ENCODE measurements at places on chromosomes 11 and 22. TPM values are rescaled to one million over a fixed set of nuclear protein-coding genes. Genes with fewer than 3 reads are reported as not detected.
A peak's percentile ranks its signal among the peaks of the same experiment; 100 is the strongest.

Gene OR8D4
- not detected for total RNA-seq

Gene FGF19
- not detected for total RNA-seq

Gene ZW10
- 19.6 TPM for total RNA-seq

Gene BARX2
- total RNA-seq, result not detected

Gene TRIM48
- total RNA-seq, result not detected

Gene THY1
- total RNA-seq, result not detected

GRCh38 chr11:125423247-125423849, 72.7 kb downstream of the FEZ1 start:
- DNase-seq, result no peak
- no peak overlapping the region for H3K4me3 ChIP-seq
- peaks cover 11% of the 10 kb centered on the region for H3K27me3 ChIP-seq
- no peak overlapping the region for H3K27ac ChIP-seq

GRCh38 chr11:134021326-134021725, 47.5 kb upstream of the JAM3 start:
- no peak overlapping the region for H3K4me3 ChIP-seq
- no peak for DNase-seq
- H3K36me3 ChIP-seq, result no peaks in the 10 kb centered on the region

DNA sequence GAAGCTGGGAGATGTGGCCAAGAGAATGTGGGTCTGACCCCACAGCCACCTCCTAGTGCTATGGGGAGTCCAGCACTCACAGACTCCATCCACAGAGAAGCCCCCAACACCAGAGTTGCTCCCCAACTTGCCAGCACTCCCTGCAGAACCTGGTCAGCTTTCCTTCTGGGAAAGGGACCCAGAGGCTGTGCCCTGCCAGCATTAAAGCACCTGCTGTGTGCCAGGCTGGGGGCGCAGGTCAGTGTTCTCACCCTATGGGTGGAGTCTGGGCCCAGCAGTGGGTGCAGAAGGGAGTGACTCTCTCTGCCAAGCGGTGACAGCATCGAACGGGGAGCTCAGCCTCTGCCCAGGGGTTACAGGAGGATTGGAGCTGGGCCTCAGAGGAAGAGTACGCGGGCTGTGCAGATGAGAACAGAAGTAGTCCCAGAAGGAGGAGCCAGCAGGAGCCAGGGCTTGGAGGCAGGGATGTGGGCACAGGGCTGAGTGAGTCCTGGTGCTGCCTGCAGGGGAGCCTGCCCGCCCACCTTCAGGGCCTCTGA, 114.4 kb downstream of the MPPED1 start:
- H3K27me3 ChIP-seq, result peaks cover 11% of the 10 kb centered on the region
- H3K4me1 ChIP-seq, result no peaks in the 10 kb centered on the region
- H3K36me3 ChIP-seq, result no peaks in the 10 kb centered on the region
- DNase-seq, result peak; percentile 28
- no peak overlapping the region for H3K27ac ChIP-seq
- H3K4me3 ChIP-seq, result no peak overlapping the region

GRCh38 chr11:3982431-3982830, 112.2 kb upstream of the RRM1 start:
- H3K27me3 ChIP-seq, result no peaks in the 10 kb centered on the region
- H3K27ac ChIP-seq, result no peak overlapping the region
- peaks cover 63% of the 10 kb centered on the region for H3K4me1 ChIP-seq
- H3K4me3 ChIP-seq, result no peak overlapping the region

- H3K4me1 ChIP-seq, result peaks cover 32% of the 10 kb centered on the region
- peak overlapping the region; percentile 77 for H3K27ac ChIP-seq
- DNase-seq, result no peak
Observed at GRCh38 chr11:71447791-71448256, 369 bp downstream of the DHCR7 start.

- peaks cover 27% of the 10 kb centered on the region for H3K4me1 ChIP-seq
- H3K27me3 ChIP-seq, result no peaks in the 10 kb centered on the region
- H3K4me3 ChIP-seq, result peak overlapping the region; percentile 20
Observed at GRCh38 chr11:36312611-36313472, 16.8 kb downstream of the PRR5L start.

- no peak for DNase-seq
- H3K27me3 ChIP-seq, result no peaks in the 10 kb centered on the region
- no peak overlapping the region for H3K4me3 ChIP-seq
- H3K36me3 ChIP-seq, result no peaks in the 10 kb centered on the region
- no peaks in the 10 kb centered on the region for H3K4me1 ChIP-seq
Observed at GRCh38 chr11:21268036-21268435, 598.6 kb downstream of the NELL1 start.

DNA sequence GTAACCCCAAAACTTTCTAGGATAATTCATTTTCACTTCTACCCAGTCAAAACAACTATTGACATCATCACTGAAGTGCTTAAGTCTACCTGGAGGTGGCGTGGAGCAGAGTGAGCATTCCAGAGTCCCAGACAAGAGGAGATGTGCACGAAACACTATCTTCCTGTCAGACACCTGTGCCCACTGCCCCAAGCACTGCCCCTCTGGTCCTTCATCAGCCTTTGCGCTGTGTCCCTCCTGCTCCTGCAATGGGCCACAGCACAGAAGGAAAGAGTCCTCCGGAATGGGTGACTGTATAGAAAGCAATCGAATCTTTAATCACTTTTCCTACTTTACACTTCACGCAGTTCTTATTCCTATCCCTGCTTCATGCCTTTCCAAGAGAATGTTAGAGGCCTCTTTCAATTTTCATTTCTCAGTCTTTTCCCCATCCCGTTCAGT, 512 bp upstream of the GRIA4 start:
- peaks cover 6% of the 10 kb centered on the region for H3K36me3 ChIP-seq
- no peak for DNase-seq
- no peaks in the 10 kb centered on the region for H3K4me1 ChIP-seq
- H3K4me3 ChIP-seq, result no peak overlapping the region
- H3K27ac ChIP-seq, result no peak overlapping the region

DNA sequence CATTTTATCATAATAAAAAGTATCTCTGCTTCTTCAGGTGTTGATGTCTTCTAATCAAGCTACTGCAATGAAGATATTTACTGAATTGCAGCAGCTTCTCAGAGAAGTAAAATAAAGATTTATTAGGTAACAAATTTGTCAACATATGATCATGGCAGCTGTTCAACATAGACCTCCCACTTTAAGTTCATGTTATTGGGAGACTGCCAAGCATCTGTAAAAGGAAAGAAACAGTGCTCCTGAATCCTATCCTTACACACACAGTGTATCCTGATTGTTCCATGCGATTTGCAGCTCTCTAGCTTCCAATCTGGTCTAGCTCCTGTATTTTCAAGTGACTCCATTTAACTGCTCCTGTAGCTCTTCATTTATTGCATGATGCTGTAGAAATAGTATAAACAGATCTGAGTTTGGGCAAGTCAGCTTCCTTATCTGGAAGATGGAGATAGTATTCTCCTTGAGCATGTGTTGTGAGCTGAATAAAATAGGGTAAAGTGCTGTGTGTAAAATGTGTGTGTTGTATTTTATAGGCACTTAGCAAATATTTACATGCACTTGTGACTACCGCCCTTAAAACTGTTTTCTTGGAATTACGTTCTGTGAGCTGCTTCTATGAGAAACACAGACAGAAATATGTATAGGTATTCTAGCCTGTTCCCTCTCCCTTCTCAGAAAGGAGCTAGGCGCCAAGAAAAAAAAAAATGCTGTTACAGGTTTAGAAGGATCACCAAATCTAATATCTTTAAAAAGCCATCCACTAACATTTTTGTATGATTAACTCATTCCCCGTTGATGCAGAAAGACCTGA, 290.6 kb downstream of the JRKL start:
- H3K27me3 ChIP-seq, result no peaks in the 10 kb centered on the region
- H3K36me3 ChIP-seq, result peaks cover 5% of the 10 kb centered on the region
- no peak overlapping the region for H3K4me3 ChIP-seq
- no peak for DNase-seq
- no peaks in the 10 kb centered on the region for H3K4me1 ChIP-seq
- no peak overlapping the region for H3K27ac ChIP-seq

DNA sequence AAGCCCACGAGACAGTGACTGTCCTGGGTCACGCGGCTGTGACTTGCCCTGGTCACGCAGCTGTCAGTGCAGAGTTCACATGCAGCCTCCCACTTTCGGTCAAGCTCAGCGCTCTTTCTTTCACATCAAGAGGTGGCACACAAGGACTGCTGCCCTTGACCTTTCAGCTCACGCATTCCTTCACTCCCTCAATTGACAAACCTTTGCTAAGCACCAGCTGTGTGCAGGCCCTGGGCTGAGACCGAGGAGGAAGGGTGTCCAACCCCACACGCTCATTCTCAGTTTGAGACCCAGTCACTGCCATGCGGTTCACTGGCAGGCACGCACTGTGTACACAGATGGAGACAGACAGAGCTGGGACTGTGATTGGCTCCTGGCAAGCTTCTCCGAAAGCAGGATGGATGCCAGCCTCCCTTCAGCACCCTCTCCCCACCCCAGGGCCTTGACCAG, 70.3 kb downstream of the SCUBE1 start:
- H3K36me3 ChIP-seq, result no peaks in the 10 kb centered on the region
- H3K27me3 ChIP-seq, result peaks cover 7% of the 10 kb centered on the region
- H3K27ac ChIP-seq, result no peak overlapping the region
- H3K4me1 ChIP-seq, result no peaks in the 10 kb centered on the region
- H3K4me3 ChIP-seq, result no peak overlapping the region

DNA sequence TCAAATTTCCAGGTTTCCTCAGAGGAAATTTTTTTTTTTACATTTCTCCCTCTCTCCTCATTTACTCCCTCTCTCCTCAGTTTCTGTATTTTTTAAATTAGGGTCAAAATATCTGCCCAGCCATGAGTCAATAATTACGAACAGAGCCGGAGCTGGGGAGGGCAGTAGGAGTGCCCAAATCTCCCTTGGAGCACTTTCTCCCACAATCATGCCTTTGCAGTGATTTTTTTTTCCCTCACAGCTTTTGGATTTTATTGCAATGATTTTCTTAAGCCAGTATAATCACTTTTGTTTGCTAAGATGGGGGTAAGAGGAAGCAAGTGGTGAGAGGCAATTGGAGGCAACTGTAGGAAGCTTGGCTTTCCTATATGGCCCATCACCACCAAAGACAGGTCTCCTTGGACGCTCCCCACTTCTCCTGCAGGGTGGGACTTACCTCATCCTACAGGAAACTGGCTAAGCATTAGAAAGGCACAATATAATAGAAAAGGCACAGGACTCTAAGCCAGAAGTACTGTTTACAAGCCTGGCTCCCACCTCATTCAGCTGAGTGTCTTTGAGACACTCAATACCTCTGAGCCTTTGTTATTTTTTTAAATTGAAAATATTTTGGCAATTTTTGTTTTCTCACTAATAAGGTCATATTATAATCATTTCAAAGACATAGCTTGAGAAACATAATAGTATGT, 192.6 kb upstream of the PITPNB start:
- no peak overlapping the region for H3K27ac ChIP-seq
- no peak for DNase-seq
- no peaks in the 10 kb centered on the region for H3K36me3 ChIP-seq
- H3K4me1 ChIP-seq, result no peaks in the 10 kb centered on the region
- H3K27me3 ChIP-seq, result peaks cover 15% of the 10 kb centered on the region
- H3K4me3 ChIP-seq, result no peak overlapping the region

GRCh38 chr11:118900535-118901384, 17.1 kb downstream of the CXCR5 start:
- H3K36me3 ChIP-seq, result no peaks in the 10 kb centered on the region
- no peaks in the 10 kb centered on the region for H3K27me3 ChIP-seq
- no peak for DNase-seq
- peaks cover 12% of the 10 kb centered on the region for H3K4me1 ChIP-seq
- no peak overlapping the region for H3K27ac ChIP-seq

DNA sequence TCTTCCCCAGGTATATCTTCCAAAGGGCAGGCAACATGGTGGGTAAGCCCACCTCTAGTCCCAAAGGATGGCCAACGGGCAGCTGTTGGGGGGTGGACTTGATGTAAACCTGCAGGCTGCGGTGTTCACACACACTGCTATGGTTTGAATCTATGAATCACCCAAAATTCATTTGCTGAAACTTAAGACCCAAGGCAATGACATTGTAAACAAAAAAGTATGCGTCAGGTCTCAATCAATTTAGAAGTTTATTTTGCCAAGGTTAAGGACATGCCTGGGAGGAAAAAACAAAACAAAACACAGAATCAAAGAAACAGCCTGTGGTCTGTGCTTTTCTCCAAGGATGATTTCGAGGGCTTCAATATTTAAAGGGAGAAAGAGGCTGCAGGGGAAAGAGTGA, 18.3 kb downstream of the RCN1 start:
- H3K27me3 ChIP-seq, result peaks cover 8% of the 10 kb centered on the region
- H3K27ac ChIP-seq, result no peak overlapping the region
- no peak for DNase-seq
- no peak overlapping the region for H3K4me3 ChIP-seq
- peaks cover 2% of the 10 kb centered on the region for H3K36me3 ChIP-seq

DNA sequence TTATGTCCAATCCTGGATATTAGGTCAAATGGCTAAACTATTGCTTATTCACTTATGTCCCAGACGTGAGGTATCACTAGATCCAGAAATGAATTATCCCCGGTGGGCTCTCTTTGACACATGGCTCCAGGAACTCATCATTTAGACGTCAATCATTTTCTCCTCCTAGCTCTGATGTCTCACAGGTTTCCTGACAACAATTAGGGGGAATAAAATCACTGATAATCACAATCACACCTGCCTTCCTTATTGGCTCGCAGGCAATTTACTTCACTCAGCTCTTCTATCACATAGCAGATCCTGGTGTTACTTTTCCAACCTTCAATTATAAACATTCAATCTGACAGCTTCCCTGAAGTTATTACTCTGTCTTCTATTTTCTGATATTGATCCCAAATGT, 634.0 kb upstream of the TENM4 start:
- no peaks in the 10 kb centered on the region for H3K27me3 ChIP-seq
- no peak overlapping the region for H3K4me3 ChIP-seq
- no peaks in the 10 kb centered on the region for H3K4me1 ChIP-seq
- no peak overlapping the region for H3K27ac ChIP-seq
- no peak for DNase-seq

DNA sequence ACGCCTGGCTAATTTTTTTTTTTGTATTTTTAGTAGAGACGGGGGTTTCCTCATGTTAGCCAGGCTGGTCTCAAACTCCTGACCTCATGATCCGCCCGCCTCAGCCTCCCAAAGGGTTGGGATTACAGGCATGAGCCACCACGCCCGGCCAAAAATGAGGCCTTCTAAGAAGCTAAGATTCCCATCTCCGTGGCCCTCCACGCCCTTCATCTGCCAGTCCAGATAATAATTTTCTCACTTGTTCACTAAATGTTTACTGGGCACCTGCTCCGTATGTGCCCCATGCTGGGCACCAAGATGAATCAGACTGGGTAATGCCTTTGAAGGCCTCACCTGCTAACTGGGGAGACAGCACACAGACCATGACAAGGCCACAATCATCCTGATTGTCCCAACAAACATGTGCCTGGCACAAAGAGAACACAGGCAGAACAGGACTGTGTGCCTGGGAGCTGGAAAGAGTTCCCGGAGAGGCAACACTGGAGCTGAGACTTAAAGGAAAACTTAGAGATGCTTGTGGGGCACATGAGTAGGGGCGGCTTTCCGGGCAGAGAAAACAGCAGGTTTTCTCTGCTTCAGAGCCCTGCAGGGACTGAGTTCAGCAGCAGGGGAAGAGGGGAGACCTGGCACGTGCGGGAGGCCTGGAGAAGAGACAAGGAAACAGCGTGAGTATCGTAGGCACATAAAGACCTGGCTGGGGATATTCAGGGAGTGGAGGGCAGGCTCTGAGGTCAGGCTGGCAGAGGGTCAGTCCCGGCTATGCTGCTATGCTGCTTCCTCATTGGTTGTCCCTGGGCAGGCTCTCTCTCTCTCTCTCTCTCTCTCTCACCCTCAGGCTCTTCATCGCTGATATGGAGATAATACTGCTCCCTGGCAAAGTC, 2.4 kb downstream of the KIAA0930 start:
- H3K4me3 ChIP-seq, result peak overlapping the region; percentile 93
- no peaks in the 10 kb centered on the region for H3K27me3 ChIP-seq
- H3K36me3 ChIP-seq, result no peaks in the 10 kb centered on the region
- DNase-seq, result no peak
